ENCODE measurements at places on chromosomes 7 and 10.

GRCh38 chr10:49001870-49002672, 62.4 kb upstream of the LRRC18 start:
- no peak for DNase-seq

GRCh38 chr7:117008118-117008885, 55.0 kb downstream of the ST7 start:
- no peak for DNase-seq

DNA sequence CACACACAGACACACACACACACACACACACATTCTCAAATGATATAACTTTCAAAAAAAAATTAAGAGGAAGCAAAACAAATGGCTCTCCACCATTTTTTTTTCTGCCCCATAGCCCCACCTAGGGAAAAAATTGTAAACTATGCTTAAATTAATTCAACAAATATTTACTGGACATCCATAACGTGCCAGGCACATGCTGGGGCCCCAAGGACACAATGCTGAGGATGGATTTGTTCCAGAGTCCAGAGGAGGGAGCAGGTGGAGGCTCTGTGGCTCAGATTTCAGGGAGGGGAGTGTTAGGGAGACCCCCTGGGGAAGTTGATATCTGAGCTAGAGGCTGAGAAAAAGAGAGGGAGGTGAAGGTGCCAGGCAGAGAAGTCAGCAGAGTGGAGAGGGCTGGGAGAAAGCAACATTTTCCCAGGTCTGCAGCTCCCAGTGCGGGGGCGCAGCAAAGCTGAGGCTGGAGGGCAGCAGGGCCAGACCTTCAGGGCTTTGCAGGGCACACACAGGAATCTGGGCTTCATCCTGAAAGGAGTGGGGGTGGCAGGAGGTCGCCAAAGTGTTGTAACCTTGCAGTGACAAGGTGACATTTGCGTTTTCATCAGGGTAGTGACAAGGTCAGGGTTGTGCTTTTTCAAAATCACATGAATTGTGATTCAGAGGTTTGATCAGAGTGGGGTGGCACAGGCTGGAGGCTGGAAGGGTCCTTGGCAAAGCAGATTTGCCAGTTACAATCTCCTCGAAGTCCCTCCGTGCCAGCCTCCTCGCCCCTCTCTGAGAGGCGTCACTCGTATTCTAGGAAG, 261.6 kb downstream of the WDR11 start:
- no peak for DNase-seq

DNA sequence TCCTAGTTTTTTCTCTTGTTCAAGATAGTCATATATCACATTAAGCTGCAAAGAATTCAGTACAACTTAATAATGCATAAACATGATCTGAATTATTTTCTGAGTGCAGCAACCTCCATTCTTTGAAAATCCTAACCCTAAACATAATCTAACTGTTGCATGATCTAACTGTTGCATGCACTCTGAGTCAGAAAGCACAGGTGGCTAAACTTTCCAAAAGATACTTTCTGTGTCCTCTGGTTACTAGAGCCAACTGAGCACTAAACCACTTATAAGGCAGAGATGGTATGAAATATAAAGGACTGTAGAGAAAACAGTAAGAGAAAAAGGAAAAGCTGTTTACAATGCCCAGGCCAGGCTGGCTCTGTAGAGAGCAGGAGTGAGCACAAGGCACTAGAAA, 23.0 kb upstream of the FAM133B start:
- DNase-seq: no peak

- no peak for DNase-seq
Observed at GRCh38 chr7:91378131-91378530, 113.9 kb downstream of the FZD1 start.

DNA sequence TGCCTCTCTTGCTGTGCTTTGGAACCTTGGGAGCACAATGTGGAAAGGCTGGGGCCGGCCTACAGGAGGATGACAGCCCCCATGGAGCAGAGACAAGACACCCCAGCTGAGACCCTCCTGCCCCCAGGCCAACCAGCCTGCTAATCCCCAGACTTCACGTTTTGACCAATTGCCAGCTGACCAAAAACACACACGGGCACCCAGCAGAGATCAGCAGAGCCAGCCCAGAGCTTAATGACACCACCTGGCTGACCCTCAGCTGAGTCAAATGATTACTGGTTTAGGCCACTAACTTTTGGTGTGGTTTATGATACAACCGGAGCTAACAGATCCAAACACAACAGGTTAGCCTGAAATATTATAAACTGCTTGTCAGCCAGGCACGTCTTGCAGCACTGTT, 111.2 kb upstream of the KIF5B start:
- no peak for DNase-seq

GRCh38 chr10:104297697-104298660, 29.0 kb downstream of the GSTO2 start:
- no peak for DNase-seq

- DNase-seq: no peak
Observed at GRCh38 chr10:70441161-70441894, at the start of gene NODAL. TSS of gene NODAL (minus strand) at chr10:70441681. CDS start at chr10:70441667, 14 bp downstream.

DNA sequence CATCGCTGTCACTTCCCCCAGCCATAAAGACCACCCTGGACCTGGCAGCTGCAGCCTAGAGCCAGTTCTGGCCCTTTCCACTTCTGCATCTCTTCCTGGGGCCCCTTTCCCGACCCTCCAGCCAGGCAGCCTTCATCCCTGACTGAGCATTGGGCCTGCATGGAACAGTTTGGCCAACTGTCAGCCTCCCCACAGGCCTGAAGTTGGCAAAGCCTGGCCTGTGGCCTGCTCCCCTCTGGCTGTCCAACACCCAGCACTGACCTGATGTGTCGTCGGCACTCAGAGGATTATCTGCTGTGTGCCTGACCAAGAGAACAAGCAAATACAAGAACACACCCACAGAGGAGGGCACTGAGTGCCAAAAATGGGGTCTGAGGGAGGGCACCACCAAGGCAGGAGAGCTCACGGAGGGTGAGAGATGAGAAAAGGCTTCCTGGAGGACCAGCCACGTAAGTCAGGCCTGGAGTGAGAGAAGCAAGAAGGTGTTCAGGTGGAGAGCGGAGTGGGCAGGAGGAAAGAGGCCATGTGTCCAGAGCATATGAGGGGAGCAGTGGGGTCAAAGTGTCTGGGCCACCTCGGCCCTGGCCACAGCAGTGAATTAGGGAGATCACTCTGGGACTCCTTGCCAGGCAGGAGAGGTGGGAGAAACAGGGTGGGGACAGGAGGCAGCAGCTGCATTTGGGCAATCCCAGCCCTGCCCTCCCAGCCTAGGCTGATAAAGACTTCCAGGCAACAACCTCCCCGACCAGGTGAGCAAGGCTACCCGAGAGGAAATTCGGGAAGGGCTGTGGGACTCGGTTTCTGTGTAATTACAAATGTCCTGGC, 4.5 kb downstream of the GPRIN2 start:
- DNase-seq: no peak

GRCh38 chr10:89494068-89494467, 41.3 kb downstream of the SLC16A12 start:
- DNase-seq: no peak

DNA sequence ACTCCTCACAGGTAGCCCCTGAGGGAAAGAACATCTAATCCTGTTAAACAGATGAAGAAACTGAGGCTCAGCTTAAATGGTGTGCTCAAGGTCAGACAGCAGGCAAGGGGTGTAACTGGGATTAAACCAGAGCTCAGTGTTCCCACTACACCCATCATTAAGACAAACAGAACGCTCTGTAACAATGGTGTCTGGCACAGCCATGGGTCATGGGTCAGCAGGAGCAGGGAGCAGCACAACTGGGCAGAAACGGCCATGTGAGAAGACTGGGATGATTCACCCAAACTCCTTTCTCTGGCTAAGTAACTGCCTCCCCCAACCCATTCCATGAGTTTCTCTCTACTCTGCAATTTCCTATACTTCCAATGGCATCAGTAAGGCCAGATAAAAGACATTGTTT, 85.5 kb upstream of the PDE1C start:
- DNase-seq: no peak

GRCh38 chr7:132152131-132152889, 424.0 kb downstream of the PLXNA4 start:
- DNase-seq: no peak

GRCh38 chr10:27534161-27534700, 30.1 kb downstream of the RAB18 start:
- no peak for DNase-seq

- DNase-seq: no peak
Observed at GRCh38 chr10:101221963-101222531, 7.2 kb downstream of the LBX1 start.

Data from putamen (tissue), 1 donor.